ENCODE measurements at places on chromosomes 3 and 15.

GRCh38 chr15:40343512-40343911, 2.8 kb upstream of the CCDC9B start:
- no peak for DNase-seq

DNA sequence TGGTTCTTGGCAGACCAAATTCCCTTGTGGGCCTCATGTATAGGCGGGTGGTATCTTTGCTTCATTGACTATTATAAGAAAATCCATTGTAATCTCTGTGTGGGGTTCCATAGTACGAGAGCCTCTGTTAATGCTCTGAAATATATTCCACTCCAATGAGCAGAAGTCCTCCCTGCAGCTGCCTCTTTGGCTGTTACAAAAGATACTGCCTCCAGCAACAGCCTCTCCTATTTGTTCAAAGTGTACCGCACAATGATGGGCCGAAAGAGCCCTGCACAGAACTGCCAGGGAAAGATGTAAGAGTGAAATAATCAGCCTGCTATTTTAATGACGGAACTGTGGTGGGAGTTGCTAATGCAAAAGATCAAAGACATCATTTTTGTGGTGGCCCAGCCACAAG, 48.9 kb downstream of the GRK7 start:
- DNase-seq: no peak

DNA sequence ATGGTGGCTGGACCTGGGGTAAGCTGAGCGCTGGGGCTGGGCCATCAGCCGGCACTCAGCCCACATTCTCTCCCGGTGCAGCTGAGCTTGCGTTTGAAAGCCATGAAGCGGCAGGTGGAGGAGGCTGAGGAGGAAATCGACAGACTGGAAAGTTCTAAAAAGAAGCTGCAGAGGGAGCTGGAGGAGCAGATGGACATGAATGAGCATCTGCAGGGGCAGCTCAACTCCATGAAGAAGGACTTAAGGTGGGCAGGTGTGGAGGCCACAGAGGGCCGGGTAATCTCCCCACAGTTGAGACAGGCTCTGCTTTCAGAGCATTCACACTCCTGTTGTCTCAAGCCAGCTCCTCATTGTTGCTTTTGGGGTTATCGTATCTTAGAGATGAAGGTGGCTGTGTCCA, 45.7 kb upstream of the MYZAP start:
- DNase-seq: no peak

DNA sequence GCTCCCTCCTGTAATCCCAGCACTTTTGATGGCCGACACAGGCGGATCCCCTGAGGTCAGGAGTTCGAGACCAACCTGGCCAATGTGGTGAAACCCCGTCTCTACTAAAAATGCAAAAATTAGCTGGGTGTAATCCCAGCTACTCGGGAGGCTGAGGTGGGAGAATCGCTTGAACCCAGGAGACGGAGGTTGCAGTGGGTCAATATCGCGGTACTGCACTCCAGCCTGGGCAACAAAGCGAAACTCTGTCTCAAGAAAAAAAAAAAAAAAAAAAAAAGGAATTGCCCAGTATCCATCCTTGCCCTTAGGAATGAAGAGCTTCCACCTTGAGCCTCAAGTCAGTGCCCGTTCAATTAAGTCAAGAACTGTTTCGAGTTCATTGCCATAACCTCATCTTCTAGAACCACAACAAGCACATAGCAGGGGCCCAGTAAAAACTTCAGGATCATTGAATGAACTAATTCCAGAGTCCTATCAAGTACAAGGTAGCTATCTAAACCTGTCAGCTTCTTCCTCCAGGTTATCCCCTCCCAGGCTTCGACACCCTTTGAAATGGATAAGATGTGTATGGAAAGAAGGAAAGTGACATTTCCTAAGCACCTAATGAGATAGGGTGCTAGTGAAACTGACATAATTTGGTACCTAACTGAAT, 826 bp downstream of the DBR1 start:
- no peak for DNase-seq

DNA sequence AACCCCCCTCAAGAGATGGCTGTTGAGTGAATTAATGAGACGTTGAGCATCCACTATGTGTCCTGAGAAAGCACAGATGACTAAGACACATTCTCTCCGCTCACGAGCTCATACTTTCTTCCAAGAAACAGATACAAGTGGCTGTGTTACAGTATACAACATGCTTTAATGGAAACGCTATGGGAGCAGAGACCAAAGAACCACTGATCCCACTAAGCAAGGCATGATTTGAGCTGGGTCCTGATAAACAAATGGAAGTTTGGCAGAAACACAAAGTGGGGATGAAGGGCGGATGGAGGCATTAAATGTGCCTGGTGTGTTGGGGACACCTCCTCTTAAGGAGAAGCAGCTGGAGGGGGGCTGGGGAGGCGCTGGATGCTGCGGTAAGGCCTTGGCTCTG, 129.4 kb downstream of the UACA start:
- DNase-seq: no peak

GRCh38 chr15:48855501-48856440, 22.2 kb upstream of the EID1 start:
- DNase-seq: no peak

- DNase-seq: no peak
Observed at GRCh38 chr15:72912121-72912520, 128.6 kb upstream of the ADPGK start.

- DNase-seq: no peak
Observed at GRCh38 chr3:17195856-17196604, 311.3 kb downstream of the PLCL2 start.
